ENCODE measurements at places on chromosomes 7 and 10.

DNA sequence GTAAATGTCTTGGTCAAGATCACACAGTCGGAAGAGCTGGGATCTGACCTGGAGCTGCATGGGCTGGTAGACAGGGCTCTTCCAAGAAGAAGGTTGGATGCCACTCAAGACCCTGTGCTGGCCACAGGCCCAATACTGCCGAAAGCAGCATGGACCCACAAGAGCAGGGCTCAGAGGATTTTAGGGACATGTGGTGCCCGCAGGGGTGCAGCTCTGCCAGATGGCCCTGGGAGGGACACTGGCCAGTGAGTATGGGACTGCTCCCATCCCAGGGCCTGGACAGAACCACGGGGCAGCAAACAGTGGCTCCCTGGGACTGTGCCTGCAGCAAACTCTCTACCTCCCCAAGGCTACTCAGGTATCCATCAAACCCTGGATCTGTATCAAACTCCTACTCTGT lies 12.4 kb downstream of the MAT1A start:
- DNase-seq, result no peak

- DNase-seq, result no peak
These were observed 164.6 kb downstream of the AUTS2 start for GRCh38 chr7:69762821-69763352.

DNA sequence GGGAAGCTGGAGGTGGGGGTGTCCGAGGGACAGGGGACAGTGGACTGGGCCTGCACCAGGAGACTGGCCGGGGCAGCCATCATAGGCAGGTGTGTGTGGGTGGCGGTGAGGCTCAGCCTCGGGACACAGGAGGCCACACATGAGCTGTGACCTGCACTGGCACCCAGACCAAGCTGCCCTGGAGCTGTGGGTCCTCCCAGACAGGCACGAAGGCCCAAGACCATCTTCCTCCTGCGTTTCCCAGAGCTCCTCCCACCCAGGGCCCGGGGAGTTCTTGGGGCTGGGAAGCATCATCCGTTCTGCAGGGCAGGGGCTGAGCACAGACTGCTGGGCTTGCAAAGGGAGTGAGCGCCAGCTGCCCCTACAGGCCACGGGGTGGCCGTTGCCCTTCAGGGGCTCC lies 87.4 kb downstream of the PDGFA start:
- DNase-seq, result no peak

DNA sequence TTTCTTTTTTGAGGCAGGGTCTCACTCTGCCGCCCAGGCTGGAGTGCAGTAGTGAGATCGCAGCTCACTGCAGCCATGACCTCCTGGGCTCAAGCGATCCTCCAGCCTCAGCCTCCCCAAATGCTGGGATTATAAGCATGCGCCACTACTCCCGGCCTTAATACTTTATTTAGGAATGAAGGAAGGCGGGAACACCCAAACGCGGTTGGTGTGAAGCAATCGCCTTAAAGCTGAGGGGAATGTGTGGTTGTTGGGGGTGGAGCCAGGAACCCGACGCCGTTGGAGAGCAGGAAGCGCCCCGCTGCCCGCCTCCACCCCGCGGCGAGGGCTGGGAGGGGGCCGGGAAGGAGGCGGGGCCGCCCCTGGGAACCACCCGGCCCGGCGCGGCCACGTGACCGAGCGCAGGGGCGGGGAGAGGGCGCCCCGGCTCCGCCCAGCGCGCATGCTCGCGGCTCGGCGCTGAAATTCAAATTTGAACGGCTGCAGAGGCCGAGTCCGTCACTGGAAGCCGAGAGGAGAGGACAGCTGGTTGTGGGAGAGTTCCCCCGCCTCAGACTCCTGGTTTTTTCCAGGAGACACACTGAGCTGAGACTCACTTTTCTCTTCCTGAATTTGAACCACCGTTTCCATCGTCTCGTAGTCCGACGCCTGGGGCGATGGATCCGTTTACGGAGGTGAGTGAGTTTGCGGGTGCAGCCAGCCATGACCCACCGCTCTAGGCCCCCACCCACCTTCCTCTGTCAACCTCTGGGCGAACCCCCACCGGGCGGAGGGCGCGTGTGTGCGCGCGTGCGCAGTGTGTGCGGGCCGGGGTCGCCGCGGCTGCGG lies at the start of gene ANLN:
ANLN (plus strand) TSS at position 492 of the 828 bp plus-strand sequence; CDS start at position 657, 165 bp downstream.
- peak; percentile 83 for DNase-seq

DNA sequence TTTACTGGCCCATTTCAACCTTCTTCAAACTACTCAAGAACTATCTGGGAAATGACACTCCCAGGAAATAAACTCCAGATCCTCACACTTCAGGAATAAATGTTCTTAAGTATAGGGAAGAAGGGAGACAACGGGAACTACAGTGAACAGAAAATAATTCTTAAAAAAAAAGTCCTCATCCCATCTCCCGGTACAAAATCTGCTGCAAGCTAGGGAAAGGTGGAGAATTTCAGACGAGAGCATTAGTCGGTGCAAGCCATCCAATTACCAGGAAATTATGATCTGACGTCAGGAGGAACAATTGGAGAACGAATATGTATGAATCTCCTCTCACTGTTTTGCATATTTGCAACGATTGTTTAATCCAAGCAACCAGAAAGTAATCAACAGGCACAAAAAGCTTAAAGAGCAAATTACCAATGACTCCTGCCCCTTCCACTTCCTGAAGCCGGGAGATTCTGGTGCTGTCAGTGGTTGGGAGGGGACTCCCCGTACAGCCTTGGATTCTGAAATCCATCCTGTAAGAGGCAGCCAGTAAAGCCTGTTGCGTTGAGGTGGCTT lies 15.1 kb upstream of the GATA3 start:
- DNase-seq, result no peak

DNA sequence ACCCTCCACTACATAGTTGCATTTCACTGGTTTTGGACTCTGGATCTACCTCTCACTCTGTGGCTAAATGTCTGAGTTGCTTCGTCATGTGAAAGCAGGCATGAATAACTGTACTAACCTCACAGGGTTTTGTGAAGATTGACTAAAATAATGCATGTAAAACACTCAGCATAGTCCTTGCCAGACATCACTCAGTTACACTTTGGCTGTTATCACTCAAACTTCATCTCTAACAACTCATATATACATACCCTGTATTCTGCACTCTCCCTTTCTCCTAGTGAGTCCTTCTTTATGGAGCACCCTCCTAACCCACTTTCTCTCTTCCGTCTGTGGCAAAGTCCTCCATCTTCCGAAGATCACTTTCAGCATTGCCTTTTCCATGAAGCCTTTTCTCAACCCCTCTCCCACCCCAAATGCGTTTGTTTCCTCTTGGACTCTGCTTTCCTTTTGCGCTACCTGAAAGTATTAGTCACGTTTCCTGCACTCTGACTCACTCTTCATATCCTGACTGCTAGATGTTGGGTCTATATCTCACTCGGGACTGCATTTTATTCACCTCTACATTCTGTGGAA lies 72.6 kb downstream of the OSBPL3 start:
- no peak for DNase-seq

GRCh38 chr10:54449056-54449455 lies 352.0 kb downstream of the PCDH15 start:
- no peak for DNase-seq

DNA sequence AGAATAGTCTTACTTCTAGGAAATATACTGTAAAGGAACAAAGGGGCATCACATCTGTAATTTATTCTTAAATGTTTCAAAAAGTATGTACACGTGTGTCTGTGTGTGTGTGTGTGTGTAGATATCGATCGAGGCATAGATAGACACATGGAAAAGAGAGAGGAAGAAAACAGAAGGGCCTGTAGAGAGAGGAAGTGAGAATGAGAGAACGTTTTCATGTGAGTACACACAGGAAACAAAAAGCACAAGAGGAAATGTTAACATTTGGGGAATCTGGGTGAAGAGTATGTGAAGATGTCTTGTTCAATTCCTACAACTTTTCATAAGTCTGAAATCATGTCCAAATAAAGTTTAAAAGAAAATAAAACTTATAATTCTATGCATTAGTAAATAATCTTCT lies 286.5 kb upstream of the SORCS1 start:
- DNase-seq, result no peak

DNA sequence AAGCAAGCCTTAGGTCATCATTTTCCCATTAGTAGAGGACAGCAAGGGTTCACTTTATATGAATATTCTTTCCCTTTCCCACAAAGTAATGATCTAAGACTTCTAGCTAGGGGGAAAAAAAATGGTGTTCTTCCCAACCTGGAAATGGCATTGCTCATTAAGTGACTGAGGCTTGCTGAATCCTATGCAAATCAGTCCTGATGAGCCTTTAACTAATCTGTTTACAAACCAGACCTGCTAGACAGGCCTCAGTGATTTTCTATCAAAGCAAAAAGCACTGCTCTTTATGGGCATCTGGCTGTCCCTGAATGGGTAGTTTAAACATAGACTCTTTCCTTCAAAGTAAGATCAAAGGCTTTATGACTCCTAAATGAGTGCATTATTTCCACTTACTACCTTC lies 146.3 kb downstream of the HIBADH start:
- DNase-seq, result no peak

DNA sequence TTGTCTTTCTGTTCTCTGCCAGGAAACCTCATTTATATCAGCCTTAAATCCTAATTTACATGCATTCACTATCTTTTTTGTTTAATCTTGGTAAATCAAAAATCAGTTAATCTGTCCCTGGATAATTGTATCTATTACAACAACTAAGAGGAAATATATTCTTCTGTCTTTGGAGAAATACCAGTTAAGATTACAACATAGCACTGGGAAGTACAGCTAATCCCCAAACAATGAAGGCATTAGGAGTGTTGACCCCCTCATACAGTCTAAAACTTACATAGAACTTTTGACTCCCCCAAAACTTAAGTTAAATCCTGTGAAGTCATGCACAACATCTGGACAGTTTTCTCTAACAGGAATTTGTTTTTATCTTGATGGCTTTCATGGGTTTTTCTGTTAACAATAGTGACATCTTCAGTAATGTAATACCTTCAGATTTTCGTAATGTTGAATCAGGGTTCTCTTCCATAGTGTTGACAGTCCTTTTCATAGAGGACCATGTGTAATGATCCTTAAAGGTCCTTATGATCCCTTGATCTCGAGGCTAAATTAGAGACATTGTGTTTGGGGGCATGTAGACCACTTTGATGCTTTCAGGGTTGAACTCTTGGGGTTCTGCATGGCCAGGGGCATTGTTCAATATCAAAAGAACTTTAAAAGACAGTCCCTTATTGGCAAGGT lies 24.1 kb upstream of the ABCC2 start:
- no peak for DNase-seq

DNA sequence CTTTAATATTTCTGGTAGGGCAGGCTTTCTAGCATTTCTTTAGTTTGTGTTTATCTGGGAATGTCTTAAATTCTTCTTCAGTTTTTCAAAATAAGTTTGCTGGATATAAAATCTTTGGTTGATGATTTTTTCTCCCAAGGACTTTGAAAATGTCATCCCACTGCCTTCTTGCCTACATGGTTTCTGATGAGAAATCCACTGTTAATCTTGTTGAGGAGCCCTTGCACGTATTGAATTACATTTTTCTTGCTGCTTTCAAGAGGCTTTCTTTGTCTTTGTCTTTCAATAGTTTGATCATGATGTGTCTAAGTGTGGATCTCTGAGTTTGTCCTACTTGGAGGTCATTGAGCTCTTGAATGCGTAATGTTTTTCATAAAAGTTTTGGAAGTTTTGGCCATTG lies 66.0 kb downstream of the CASD1 start:
- DNase-seq, result no peak

DNA sequence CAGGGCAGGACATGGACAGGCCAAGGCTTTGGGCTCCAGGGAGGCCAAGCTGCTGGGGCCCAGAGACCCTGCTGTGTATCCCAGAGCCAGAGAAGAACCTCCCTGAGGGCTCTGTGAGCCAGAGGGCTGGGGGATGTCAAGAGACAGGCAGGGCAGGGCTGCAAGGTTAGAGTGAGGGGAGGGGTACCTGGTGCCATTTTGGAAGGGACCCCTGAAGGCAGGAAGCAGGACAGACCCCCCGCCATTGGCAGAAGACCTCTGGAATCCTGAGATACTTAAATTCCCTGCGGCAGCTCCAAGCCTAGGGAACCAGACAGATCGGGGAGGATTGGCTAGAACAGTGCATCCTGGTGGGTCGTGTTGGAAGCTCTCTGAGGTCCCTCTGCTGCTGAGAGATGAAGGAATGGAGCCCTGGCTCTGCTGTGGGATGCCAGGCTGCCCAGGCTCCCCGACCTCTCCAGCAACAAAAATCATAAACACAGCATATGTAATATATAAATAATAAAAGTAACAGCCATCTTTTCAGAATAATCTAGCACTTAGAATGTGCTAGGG lies 75.0 kb downstream of the LHPP start:
- no peak for DNase-seq

DNA sequence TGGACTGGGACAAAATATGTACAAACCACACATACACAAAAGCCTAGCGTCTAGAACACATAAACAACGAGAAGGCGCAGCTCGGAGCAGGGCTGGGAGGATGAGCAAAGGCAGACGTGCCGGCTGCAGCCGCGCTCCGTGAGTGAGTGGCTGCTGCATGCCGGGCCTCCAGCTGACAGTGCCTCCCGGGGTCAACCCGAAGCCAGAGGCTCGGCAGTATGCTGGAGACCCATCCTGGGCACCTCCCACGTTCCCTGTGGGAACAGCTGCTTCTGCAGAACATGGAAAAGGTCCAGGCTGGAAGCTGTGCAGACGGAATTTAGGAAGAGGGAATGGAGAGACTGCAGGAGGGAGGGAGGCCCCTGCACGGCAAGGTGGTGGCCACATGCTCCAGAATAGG lies 3.6 kb upstream of the GPR146 start:
- DNase-seq, result peak; percentile 63

DNA sequence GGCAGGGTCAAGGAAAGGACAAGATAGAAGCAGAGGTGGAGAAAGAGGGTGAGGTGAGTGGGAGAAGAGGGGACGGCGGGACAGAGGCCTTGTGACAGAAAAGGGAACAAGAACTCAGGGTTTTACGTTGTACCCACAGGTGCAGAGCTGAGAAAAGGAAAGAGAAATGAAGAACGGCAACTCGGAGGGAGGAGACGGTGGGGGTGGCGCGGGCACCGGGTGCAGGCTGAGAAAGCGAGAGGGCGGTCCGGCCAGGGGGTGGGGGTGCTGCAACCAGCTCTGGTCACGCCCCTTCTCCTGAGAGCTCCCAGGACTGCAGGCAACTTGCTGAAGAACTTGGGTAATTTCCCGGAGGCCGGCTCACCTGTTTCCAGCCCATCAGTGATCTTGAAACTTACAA lies 65.3 kb downstream of the CARD11 start:
- DNase-seq, result no peak

DNA sequence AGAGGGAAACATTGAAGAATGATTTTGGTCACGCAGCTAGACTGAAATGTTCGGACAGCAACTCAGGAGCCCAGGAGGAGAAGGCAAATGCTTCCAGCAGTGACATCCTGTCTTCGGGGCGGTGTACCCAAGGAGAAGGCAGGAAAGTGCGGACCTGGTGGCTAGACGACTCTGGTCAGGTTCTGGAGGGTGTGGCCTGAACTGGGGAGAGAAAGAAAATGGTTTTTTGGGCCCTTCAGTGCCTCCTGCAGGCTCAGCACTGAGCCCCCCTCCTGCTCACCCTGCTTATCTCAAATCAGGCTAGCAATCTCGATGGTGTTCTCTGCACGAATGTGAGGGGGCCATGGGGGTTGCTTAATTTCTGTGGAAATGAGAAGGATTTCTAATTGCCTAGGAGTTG lies 26.7 kb upstream of the TARP start:
- no peak for DNase-seq
